ENCODE measurements at places on chromosomes 6 and 20. TPM values are rescaled to one million over a fixed set of nuclear protein-coding genes. Genes with fewer than 3 reads are reported as not detected.

Gene OR2H1
- polyA plus RNA-seq: not detected

DNA sequence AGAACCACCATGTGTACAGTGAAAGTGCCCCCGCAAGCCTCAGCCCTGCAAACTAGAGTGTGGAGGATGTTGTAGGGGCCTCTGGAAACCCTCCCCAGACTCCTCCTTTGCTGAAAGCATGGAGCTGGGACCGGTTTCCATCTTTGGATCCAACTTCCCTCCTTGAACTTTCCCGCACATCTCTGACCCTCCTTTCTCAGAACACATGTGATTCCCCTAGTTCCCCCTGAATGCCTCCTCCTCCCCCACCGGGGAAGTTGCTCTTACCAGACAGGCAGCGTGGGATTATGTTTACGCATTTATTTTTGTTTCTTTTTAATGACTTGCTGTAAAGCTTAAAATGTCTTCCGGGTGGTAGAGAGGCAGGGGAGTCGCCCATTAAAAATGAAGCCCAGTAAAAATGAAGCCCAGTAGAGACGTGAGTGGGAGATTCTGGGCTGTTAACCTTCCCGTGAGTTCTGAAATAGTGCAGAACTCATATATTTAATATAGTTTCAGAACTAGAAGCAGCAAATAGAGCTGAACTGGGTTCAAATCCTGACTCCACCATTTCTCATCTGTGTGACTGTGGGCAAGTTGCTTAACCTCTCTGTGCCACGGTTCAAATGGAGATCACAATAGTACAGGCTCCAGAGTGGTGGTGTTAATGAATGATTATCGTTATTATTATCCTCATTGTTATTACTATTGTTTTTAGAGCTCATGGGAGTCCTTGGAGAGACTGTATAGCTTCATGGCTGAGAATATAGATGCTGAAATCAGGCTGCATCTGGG lies 8.0 kb upstream of the PTPN1 start:
- no peak for DNase-seq

- DNase-seq: no peak
These were observed 41.7 kb upstream of the PIM1 start for GRCh38 chr6:37127961-37128862.

Gene SUMO4
- polyA plus RNA-seq: 0.09 TPM

GRCh38 chr6:104218116-104218515 lies 641.6 kb downstream of the HACE1 start:
- DNase-seq: no peak

Measured in keratinocyte (primary cell).